ENCODE measurements at places on chromosomes 7 and 10. TPM values are rescaled to one million over a fixed set of nuclear protein-coding genes. Genes with fewer than 3 reads are reported as not detected.

Gene NHLRC2
- total RNA-seq, result 12.8 TPM

Gene ATRNL1
- total RNA-seq, result 0.97 TPM

Gene PLXNA4
- total RNA-seq, result 6.5 TPM

Gene HOXA13
- 10.0 TPM for total RNA-seq

Gene TMEM225B
- total RNA-seq, result 0.89 TPM

Gene SMKR1
- total RNA-seq, result not detected

Gene TMEM72
- not detected for total RNA-seq

Gene FXYD4
- total RNA-seq, result not detected

Gene CH25H
- total RNA-seq, result not detected

Gene NT5C3A
- total RNA-seq, result 12.2 TPM

Gene ATG9B
- 1.6 TPM for total RNA-seq

Gene ZNF425
- 4.5 TPM for total RNA-seq

Gene PILRA
- 0.89 TPM for total RNA-seq

Gene BTRC
- 11.3 TPM for total RNA-seq

Gene PLCE1
- total RNA-seq, result 1.1 TPM

Gene OR2A42
- under 0.01 TPM for total RNA-seq

Gene CPEB3
- total RNA-seq, result 0.92 TPM

Gene TAS2R41
- not detected for total RNA-seq

Gene SPDYE6
- not detected for total RNA-seq
